ENCODE measurements at places on chromosomes 4 and X.

- DNase-seq = no peak
Observed at GRCh38 chrX:137567682-137568232, 1.8 kb downstream of the ZIC3 start.

GRCh38 chrX:111857534-111858060, 18.4 kb upstream of the TRPC5OS start:
- DNase-seq = no peak

DNA sequence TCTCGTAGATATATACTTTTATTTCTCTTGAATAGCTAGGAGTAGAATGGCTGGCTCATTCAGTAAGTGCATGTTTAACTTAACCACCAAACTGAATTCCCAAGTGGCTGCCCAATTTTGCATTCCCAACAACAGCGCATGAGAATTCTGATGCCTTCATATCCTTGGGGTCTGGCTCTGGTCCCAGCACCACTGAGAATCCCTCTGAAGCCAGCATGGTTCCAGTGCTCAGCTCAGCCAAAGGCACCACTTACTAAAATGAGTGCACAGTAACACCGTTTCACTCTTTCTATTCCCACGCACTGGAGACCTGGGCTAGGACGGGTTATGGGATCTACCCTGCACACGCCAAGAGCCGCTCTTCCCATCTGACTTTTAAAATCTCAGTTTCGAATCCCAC, 60.4 kb downstream of the CASP3 start:
- no peak for DNase-seq

GRCh38 chr4:176526704-176527103, 206.9 kb downstream of the SPCS3 start:
- no peak for DNase-seq

DNA sequence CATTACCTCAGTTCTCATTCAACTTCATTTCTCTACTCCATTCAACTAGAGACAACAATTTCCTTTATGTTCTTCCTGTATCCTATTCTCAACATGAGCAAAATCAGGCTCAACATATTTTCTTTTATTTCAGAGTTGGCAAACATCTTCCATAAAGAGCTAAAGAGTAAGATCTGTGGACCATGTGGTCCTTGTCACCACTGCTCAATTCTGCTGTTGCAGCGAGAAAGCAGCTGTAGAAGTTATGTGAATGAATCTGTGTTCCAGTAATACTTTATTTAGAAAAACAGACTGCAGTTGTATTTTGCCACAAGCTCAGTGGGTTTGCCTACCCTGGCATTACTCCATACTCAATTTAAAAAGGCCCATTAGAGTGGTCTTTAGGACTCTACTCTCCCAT, 2057.3 kb downstream of the ARAP2 start:
- DNase-seq = no peak

DNA sequence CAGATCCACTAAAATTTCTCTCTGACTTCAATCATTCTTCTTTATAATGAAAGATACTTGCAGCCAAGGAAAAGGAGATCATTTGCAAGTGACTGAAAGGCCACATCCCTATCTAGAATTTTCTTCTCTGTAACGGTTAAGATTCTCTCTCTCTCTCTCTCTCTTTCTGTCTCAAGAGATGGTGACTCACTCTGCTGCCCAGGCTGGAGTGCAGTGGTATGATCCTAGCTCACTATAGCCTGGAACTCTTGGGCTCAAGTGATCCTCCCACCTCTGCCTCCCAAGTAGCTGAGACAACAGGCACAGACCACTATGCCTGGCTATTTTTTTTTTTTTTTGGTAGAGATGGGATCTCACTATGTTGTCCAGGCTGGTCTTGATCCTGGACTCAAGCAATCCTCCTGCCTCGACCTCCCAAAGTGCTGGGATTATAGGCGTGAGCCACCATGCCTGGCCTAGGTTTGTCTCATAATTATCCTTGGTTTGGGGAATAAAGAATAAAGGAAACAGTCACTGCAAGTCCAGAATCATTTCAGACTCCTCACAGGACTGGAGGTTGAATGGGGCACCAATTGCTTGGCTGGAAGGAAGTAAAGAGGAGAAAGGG, 33.3 kb upstream of the GALNT7 start:
- no peak for DNase-seq

DNA sequence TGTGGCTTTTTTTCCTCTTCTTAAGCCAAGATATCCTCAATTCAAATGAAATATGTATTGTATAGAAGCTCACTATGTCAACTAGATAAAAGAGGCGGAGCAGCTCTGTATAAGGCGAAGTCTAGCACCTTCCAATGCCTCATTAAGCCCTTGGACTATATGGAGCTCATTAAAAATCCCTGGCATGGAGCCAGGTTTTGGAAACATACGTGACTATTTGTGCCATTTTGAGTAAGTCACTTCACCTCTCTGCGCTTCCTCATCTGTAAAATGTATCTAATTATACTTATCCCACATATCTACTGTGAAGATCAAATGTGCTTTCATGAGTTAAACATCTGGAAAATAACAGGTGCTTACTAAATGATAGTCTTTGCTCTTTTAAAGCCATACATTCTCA, 57.2 kb downstream of the YIPF6 start:
- no peak for DNase-seq
